ENCODE measurements at places on chromosomes 7 and 10.

GRCh38 chr7:25122373-25122772, 2.7 kb downstream of the CYCS start:
- no peak for DNase-seq

DNA sequence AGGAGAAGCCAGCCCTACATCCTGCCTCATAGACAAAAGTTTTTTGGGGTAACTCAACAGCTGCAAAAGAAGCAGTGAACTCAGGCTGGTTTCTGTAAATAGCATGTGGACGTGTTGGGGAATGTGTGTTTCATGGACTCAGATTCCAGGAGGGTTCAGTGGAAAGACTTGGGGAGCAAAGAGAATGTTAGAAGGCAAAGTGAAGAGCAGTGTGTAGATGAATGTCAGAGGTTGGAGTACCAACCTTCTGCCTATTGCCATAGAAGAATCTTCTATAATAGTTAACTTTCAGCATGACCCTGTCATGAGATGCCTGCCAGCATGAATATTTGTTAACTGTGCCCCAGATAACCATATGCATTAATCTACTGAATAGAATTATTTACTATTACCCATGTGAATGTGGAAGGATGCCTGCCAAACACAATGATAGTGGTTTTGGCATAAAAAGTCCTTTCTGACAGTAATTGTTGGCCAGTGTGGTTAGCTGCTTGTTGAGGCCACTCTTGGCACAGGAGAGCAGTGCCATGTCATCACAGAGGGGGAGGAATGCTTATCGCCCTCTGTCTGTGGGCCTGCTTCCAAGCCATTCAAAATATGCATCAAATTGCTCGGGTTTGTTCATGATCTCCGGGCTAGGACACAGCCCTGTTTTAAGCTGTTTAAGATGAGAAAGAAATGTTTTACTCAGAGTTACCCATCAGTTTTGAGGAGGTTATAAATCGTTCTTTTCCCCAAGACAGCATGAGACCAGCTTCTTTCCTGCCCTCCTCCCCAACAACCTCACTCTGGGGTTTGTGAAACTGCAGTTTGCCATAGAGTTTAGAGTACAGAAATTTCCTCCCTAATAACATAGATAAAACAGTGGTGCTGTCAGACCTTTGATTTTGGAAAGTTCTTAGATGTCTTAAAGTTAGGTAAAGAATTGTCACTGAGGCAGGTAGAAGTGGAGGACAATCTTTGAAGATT, 165.3 kb downstream of the WNT2 start:
- DNase-seq = no peak

DNA sequence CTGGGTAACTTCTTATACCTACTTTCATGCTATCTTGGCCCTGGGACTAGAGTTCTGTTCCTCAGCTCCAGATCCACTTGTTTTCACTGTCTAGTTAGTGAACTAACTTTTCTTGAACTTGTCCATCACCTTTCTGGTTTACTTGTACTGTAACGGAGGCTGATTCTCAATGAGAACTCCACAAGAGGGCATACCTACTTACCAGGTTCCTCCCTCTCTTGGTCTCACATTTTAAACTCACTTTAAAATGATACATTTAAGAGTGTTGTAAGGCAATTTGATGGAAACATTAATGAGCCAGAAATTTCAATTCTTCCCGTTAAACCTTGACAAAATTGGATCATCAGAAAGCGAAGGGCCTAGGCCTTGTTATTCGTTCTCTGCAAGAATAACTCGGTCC, 111.6 kb downstream of the MAGI2 start:
- no peak for DNase-seq

GRCh38 chr10:77574438-77574837, 63.2 kb downstream of the KCNMA1 start:
- no peak for DNase-seq

DNA sequence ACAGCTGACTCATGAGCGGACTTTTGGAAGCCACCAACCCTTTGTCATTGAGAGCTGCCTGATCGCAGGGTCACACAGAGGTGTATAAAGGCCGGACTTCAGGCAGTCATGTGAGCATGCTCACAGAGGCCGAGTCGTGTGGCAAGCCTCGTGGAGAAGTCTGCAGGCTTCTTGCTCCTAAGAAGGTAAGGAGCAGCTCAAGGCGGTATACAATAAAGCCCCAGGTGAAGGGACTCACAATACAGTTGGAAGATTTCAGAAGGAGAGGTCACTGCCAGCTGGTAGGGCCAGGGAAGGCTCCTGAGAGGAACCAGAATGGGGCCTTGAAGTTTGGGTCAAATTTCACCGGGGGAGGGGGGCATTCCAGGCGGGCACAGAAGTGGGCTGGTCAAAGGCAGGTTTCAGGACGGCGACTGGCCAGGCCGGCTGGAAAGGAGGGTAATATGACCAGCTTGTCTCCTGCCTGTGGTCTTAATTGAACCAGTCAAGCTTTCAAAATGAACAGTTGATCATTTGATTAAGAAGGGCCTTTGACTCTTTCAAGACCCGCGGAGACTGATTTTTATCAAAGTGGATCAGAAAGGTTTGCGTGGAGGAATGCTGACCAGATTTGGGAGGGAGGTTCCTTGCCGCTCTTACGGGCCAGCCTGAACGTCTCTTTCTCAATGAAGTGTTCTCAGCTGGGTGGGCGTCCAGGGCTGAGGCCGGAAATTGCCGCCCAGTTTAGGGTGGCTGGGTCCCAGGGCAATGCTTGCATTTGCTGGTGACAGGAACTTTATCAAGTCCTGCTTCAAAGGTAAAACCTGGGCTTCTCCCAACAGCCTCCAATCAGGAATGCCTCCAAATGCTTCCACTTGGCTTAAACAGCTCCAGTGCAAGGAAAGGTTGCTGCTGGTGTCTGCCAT, 178.6 kb downstream of the EMX2 start:
- no peak for DNase-seq

GRCh38 chr7:75599244-75599781, 107.2 kb downstream of the SPDYE5 start:
- no peak for DNase-seq

- DNase-seq = no peak
Measured at GRCh38 chr7:142809671-142810070, 38.9 kb downstream of the PRSS2 start.

GRCh38 chr7:44163591-44163990, 22.5 kb upstream of the MYL7 start:
- no peak for DNase-seq

DNA sequence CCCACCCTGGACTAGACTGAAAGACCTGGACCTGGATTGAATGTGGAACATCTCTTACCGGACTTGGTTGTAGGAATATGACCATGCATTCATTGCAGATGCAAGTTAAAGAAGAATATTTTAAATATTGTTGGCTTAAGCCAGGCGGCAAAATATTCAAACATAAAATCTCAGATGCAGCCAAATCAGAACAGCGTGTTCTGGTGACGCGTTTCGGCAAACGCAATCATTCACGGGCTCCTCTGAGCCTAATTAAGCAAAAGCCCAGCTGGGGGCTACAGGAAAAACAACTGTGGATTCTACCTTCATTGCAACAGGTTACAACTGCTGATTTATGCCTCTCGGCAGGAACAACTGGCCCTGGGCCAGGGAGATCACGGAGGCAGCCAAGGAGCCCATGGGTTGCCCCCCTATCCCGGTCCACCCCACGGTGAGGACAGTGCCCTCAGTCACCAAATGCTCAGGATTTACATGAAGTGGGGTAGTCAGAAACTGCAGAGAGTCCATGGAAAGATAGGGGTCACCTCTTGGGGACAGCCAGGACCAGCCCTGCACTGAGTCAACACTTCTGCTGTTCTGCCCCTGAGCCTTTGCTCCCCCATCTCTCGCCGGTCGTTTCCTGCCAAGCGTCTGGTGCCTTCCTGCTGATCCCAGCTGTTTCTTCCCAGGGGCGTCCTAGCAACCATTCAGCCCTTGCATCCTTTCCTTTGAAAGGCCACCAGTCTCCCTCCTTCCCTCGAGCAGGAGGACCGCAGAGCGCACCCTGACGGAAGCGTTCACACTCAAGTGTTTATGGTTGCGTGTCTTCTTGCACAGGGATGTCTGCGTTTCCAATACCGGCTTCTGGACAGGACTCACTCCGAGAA, 64.4 kb upstream of the SFMBT2 start:
- DNase-seq = no peak

- DNase-seq = no peak
Measured at GRCh38 chr10:20970708-20971107, 73.6 kb upstream of the NEBL start.

GRCh38 chr10:102581401-102581800, 62.9 kb upstream of the TRIM8 start:
- DNase-seq = no peak

- no peak for DNase-seq
Measured at GRCh38 chr7:158985583-158985982, 129.2 kb downstream of the DYNC2I1 start.

- no peak for DNase-seq
Measured at GRCh38 chr10:13891128-13892000, 304.6 kb downstream of the PRPF18 start.

DNA sequence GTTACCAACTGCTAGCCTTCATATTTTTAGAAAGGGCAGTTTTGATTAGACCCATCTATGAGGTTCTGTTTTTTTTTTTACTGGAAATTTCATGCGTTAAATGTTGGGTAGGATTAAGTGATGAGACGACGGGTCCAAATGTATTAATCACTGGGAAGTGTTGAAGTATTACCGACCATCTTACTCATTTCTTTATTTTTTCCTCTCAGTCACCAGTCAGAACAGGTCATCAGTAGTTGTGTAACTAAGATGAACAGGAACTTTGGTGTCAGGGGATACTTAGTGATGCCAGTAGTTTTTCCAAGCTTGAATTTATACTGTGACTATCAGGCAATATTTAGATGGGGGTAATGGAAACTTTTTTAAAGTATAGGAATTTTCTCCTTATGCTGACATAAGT, 14.2 kb downstream of the TFAM start:
- no peak for DNase-seq

GRCh38 chr7:127504715-127505114, 80.7 kb downstream of the GCC1 start:
- DNase-seq = no peak

DNA sequence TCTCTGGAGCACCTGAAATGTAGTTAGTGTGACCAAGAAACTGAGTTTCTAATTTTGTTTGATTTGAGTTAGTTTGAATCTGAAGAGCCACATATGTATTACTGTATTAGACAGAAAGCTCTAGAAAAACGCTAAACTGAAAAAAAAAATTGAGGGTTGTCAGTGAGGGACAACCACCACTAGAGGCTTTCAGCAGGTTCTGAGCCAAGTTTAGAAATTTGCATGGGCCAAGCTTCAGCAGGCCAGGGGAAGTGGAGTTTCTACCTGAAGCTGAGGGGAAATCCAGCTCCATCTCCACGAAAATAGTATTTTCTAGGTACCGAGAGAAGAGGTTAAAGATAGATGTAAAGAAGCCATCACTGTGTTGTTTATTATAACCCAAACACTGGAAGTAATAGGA, 77.9 kb upstream of the PLXNA4 start:
- no peak for DNase-seq

DNA sequence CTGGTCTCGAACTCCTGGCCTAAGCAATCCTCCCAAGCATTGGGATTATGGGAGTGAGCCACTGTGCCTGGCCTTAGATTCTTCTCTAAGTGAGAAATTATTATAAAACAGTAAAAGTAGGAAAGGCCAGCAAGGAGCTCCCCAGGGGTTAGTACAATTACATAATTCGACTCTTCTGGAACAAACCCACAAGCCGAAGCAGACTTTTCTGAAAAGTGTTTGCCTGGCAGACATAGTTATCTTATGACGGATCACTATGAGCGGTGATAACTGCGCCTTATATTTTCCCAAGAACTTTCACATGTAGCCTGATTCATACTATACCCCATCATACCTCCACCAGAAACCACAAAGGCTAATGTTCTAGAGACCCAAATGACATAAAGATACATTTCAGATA, 30.2 kb upstream of the SH3PXD2A start:
- no peak for DNase-seq

- DNase-seq = no peak
Measured at GRCh38 chr7:117066668-117067067, 113.4 kb downstream of the ST7 start.

DNA sequence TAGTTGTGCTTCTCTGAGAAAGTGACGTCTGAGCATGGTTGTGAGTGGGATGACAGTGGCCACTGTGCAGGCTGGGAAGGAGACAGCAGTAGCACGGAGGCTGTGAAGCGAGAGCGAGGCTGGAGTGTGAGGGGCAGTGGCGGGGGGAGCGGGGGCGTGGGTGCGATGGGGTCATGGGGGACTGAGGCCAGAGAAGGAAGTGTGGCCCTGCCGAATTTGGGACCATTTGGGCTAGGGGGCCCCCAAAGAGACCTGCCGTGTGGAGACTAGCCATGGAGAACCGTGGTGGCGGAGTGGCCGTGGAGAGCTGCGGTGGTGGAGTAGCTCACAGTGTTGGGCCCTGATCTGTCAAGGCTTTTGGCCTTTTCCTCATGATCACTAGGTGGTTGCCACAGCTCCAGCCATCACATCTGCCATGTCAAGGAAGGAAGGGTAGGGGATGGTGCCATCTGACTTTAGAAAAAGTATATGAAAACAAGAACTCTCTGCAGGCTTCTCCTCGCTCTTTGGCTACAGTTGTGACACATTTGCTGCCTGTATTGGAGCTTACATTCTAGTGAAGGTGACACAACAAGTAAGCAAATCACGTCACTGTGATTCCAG, 61.4 kb downstream of the MGMT start:
- DNase-seq = no peak

DNA sequence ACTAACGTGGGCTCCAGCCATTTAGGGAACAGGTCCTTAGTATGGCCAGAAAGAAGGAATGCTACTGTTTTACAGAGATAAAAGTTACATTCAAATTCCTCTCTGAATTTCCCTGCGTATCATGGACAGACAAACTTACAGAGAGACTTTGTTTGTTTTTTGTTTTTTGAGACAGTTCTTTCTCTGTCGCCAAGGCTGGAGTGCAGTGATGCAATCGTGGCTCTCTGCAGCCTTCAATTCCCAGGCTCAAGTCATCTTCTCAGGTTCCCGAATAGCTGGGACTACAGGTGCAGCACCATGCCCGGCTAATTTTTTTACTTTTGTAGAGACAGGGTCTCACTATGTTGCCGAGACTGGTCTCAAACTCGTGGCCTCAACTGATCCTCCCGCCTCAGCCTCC, 64.5 kb upstream of the MPP7 start:
- DNase-seq = no peak

Measured in CD4-positive, alpha-beta T cell treated with Interleukin-4 for 4 hours (primary cell).